ENCODE measurements at places on chromosomes 16 and 17.

GRCh38 chr16:1182316-1182671, 29.4 kb downstream of the CACNA1H start:
- no peak for DNase-seq

DNA sequence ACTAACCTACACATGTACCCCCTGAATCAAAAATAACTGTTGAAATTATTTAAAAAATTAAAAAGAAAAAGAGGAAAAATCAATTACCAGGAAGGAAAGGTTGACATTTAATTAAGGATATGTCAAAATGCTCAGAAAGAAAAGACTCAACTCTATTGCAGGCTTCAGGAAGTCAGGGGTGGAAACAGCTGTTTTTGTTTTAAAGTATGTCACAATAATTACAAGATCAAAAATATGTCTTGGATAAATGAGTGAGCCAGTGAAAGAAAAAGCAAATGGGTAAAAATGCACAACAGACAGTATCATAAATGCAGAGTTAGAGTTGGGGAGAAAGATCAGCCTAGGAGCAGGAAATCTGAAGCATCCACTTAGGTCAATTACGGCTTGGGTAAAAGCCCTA, 146.0 kb downstream of the CDH11 start:
- no peak for DNase-seq

DNA sequence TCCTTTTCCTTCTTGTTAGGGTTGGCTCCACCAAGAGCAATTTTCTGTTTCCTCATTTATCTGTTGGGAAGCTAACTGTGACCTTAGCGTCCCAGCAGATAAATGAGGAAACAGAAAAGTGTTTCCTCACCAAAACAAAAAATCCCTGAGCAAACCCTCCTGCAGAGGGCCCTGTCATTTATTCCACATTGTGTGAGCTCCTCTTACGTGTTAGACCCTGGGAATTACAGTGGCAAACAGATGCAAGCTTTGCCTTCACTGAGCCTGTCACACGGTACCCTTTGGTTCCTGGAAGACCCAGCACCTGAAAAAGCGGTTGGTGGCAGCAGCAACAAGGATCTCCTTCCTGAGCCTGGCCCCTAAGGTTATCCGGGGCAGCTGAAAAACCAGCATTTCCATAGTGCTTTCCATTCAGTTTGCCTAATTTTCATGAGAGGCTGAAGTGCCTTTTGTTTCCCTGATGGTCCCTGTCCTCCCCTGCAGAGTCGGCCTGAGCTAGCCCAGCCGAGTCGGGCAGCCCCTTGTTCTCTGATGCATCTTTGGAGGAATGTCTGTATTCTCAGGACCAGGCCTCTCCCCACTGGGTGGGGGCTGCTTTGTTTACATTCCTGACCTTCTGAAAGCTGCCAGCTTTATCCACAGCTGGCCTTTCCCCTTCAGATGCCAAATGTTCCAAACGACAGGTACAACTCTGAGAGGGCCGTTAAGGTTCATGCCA, 34.7 kb downstream of the YPEL2 start:
- DNase-seq, result no peak

DNA sequence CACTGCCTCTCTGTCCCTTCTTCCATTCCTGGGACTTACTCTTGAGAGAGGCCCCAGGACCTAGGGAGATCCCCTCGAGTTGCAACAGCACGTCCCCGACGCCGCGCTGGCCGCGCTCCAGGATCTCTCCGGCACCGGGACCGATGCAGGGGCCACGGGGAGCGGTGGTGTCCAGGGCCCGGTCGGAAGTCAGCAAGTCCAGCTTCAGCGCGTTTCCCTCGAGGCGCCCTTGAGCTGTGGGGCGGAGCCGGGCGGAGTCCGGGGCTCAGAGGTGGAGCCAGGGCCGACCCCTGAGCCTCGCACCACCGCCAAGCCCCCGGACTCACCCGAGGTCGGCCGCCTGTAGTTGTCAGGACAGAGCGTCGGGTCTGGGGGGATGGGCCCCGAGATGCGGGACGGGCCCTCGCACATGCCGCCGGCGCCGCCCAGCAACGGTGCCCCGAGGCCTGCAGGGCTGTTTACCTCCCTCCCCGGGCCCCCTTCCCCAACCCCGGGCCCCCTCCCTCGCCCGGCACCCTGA, 458 bp downstream of the ENKD1 start:
- no peak for DNase-seq

DNA sequence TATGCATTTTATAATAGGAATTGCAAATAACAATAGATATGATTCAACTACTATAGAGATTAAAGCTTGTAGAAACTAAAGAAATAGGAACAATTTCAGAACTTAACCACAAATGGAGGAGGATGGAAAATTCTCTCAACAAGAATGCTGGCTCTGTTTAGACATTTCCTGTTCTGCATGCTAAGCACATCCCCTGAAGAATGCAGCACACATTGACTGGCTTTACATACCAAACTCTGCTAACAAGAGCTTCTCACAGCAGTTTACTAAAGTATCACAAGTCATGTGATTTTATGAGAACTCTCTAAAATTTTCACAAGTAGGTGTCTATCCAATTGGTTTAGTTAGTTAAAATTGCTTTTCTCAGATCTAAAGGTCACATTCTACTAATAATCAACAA, 85.2 kb downstream of the SPAG9 start:
- no peak for DNase-seq
